Activated naive CD8-positive, alpha-beta T cell treated with anti-CD3 and anti-CD28 coated beads, Interleukin-2, amount 10 ng/mL, durations not matched to agents 7 days and 5 days (primary cell): ENCODE measurements at places on chromosomes 1 and 21.

DNA sequence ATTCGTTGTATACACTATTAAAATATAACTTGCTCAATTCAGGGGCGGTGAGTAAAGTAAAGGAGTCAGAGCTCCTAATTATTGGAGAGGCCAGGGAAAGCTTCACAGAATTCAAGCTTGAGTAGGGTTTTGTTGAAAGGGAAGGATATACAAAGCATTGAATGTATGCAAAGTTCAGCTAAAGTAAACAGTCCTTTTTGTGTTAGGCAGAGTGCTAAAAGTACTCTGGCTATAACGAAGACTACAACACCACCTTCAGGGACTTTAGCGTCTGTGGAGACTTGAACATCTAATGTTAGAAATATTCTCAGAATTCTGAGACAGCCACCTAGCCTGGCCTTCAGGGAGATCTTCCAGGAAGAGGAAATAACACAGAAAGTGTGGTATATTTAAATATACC lies 1.1 kb downstream of the FALEC start:
- no peak for DNase-seq

DNA sequence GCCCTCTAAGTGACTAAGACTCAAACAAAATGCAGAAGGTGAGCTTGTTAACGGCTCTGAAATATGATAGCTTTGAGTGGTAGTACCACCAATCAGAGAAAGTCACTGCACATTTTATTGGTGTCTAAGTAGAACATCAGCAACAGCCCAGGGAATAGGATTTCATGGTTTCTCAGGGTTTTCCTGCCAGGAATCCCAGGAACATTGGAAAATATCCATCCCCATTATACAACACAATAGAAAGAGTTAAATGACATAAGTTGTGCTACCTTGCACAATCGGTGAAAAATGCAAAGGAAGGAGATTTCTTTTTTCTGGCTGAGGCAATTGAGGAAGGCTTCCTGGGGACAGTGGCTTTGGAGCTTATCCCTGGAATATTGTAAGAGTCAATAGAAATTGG lies 283.1 kb downstream of the HLX start:
- no peak for DNase-seq

DNA sequence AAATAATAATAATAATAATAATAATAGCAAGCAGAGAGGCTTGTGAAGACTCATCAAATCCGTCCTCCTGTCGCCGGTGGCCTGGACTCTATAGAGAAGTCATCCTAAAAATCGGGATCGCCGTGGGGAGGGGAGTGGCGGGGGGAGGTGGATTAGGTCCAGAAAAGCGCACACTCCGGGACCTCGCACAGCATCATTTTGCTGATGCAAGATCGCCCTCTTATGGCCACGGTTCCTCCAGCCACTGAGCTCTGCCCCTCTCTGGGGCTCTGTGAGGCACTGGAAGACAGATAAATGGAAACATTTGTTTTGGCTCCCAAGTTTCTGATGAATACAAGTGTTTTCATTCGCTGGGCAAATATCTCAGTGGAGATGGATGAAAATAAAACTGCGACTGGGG lies 612.0 kb downstream of the MATN1 start:
- no peak for DNase-seq

- no peak for DNase-seq
Measured at GRCh38 chr1:193806079-193807048, 620.0 kb upstream of the B3GALT2 start.

- DNase-seq, result no peak
Measured at GRCh38 chr1:67951014-67951413, 99.4 kb downstream of the DIRAS3 start.

GRCh38 chr1:204190212-204191211 lies 5.8 kb downstream of the KISS1 start:
- peak; percentile 39 for DNase-seq

DNA sequence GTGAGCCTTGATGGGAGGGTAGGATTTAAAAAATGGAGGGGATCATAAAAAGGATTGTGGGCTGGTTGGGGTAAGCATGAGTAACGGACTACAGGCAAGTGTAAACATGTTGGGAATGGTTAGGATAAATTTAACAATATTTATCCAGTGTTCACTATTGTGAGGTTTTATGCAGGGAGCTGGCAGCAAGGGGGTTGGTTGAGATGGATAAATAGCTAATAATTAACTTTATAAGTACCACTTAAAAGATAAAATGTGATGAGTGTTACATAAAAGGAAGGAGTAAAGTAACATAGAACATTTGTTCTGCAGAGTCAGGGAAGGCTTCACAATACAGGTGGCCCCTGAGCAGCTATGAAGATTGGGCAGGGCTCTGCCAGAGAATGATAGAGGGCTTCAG lies 109.0 kb downstream of the NGF start:
- DNase-seq, result no peak
